Stimulated activated naive CD8-positive, alpha-beta T cell treated with anti-CD3 and anti-CD28 coated beads, Interleukin-15, Interleukin-2, amounts not matched to agents 100 U/mL and 50 U/mL, for 24 hours (primary cell): ENCODE measurements at places on chromosomes 1 and 21.
A peak's percentile ranks its signal among the peaks of the same experiment; 100 is the strongest.

- no peak for DNase-seq
Measured at GRCh38 chr1:227558732-227559262, 4.6 kb upstream of the ZNF678 start.

- peak; percentile 74 for DNase-seq
Measured at GRCh38 chr1:176374967-176375569, 87.9 kb upstream of the PAPPA2 start.

DNA sequence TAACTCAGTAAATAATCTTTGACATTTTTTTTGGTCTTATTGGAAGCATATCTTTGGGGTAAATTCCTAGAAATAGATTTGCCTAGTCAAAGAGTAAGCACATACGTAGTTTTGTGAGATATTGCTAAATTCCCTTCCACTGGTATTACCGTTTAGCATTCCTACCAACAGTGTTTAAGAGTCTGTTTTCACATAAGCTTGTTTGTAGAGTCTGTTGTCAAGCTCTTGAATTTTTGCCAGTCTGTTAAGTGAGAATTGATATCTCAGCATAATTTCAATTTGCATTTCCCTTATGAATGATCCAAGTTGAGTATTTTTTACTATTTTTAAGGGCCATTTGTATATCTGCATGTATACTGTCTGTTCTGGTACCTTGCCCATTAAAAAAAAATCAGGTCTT is 37.0 kb upstream of the MPC2 start:
- no peak for DNase-seq

DNA sequence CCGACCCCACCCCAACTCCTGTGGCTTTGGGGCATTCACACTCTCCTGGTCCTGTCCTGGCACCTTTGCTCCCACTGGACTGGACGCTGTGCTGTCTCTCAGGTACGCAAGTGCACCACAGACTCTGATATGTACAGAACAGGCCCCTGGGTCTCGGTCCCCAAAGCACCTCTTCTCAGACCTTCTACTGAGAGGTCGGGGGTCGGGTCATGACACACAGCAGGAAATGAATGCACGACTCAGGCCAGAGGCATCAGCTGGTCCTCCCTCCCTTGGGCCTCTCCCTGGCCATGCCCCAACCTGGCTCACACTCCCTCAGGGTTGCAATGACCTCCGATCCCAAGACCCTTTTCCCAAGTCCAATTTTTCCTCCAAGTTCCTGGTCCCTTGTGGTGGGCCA is 1.8 kb upstream of the KRTAP10-12 start:
- no peak for DNase-seq

GRCh38 chr1:119773711-119774241 is 5.1 kb upstream of the HMGCS2 start:
- DNase-seq, result no peak

DNA sequence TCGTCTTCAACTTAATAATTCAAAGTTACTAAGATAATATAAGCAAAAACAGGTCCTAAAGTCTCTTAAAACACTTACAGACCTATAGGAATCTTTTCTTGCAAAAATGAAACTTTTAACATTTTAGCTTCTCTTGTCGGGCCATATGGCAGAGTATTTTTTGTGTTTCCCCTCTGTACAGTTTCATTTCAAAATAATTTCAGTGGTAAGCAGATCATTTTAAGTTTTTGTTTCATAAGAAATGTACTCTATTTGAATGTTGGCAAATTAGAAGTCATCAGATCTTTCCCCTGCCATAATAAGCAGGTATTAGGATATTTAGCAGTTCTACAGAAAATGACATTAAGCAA is 37.9 kb downstream of the RGL1 start:
- no peak for DNase-seq

GRCh38 chr1:167486090-167486824 is 32.1 kb downstream of the CD247 start:
- peak; percentile 38 for DNase-seq

- peak; percentile 88 for DNase-seq
Measured at GRCh38 chr21:45818904-45819285, 162.7 kb upstream of the COL6A1 start.

- no peak for DNase-seq
Measured at GRCh38 chr1:199811163-199811562, 216.3 kb upstream of the NR5A2 start.

DNA sequence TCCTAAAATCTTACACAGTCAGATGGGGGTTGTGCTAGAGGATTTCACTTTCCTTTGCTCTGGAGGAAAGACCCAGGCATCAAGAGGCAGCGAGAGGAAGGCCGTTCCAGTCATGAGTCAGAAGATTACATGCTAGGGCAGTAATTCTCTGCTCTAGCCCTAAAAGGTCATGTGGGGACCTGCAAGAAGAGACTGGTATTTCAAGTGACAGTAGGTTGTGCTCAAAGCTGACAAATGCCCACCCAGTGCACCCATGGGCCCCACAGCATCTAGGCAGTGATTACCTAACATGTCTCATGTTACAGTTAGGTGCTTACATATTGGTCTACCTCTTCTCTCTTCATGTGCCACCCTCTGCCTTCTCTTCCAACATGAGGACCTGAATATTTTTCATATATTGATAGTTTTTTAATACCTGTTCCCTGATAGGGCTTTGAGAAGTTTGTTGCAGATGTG is 99.7 kb upstream of the BEND5 start:
- DNase-seq, result no peak

DNA sequence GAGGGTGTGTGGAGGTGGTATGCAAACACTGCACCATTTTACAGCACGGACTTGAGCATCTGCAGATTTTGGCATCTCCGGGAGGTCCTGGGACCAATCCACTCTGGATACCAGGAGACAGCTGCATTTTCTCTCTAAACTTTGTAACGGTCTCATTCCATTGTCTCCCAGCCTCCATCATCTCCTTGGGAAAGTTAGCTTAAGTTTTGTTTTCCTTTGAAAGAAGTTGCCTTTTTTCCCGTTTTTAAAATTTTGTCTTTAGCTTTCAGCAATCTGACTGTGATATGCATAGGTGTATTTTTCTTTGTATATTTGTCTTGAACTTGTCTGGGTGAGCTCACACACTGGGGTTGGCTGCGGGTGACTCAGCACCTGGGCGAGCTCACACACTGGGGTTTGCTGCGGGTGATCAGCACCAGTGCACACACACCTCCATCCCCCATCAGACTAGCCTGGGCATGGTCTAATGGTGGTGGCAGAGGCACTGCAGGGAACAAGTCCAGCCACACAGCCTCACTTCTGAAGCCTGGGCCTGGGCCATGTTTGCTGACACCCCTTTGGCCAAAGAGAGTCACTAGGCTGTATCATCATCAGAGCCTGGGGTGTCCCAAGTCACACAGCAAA is 32.1 kb upstream of the COL18A1 start:
- no peak for DNase-seq

GRCh38 chr1:42010381-42010780 is 91.7 kb upstream of the HIVEP3 start:
- no peak for DNase-seq

GRCh38 chr1:163896001-163896400 is 574.2 kb downstream of the NUF2 start:
- DNase-seq, result no peak

GRCh38 chr1:109824349-109825115 is 60.8 kb upstream of the EPS8L3 start:
- no peak for DNase-seq
